ENCODE measurements at places on chromosomes 2 and 18.

DNA sequence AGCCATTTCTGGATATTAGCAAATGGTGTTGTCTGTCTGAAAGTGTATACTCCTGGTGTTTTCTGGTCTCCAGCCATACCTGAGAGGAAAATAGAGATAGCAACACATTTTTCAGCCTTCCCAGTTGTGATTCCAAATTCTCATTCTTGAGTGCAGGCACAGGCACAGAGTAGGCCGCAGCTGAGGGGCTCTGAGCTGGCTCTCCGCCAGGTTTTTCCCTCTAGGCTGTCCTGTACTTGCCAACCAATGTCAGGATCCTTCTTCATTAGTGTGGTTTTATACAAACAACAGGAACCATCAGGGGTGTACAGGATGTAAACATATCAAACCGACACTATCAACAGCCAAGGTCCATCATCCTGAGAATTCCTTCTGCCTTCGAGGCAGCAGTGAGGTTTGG lies 1733.6 kb upstream of the CELF4 start:
- no peak for DNase-seq

- no peak for DNase-seq
Observed at GRCh38 chr2:40450066-40450795, 1.7 kb downstream of the SLC8A1 start.

DNA sequence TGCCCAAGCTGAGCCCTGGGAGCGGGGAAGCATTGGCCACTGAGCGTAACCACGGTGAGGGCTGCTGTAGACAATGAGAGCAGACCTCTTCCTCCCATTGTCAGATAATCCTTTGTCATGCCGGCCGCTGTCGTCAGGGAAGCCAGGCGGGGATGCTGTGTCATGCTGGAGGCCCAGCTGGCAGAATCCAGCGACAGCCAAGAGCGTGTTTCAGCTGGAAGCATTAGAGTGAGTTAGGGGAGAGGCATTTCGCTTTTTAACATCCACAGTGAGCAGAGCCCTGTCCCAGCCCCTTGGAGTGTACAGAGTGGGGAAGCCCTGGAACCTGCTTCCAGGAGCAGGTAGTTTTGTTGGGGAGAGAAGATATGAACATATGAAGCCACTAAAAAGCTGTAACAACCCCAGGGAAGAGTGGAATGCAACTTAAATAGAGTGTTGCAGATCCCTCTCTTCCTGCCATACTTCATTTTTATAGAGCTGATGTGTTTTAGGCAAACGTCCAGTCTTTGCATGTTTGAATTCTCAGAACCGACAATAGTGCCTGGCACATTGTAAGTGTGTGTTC lies 7.0 kb downstream of the CTIF start:
- no peak for DNase-seq

DNA sequence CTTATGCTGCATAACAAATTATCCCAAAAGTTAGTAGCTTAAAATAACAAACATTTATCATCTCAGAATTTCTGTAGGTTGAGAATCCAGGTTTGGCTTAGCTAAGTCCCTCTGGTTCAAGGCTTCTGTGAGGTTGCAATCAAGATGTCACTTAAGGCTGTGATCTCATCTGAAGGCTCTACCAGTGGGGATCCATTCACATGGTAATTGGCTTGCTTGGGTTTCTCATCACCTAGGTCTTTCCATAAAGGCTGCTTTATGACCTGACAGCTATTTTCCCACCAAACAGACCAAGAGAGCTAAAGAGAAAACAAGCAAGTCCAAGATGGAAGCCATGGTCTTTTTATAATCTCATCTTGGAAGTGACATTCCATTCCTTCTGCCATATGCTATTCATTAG lies 137.3 kb downstream of the DTNA start:
- no peak for DNase-seq

DNA sequence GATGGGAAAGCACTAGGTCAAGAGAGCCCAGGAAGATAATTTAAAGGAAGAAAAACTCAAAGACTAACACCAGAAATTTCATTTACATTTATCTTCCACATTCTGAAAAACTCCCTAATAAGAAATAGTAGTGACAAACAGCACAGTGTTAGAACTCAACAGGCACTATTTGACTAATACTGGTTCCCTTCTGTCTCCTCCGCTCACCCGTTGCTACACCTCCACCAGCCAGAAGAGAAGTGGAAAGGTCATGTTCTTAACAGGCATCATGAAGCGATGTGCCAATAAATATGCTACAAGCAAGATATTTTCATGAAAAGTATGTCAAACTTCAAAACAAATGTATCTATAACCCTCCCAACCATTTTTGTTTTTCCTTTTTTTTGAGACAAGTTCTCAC lies 5.7 kb downstream of the ROCK1 start:
- no peak for DNase-seq

DNA sequence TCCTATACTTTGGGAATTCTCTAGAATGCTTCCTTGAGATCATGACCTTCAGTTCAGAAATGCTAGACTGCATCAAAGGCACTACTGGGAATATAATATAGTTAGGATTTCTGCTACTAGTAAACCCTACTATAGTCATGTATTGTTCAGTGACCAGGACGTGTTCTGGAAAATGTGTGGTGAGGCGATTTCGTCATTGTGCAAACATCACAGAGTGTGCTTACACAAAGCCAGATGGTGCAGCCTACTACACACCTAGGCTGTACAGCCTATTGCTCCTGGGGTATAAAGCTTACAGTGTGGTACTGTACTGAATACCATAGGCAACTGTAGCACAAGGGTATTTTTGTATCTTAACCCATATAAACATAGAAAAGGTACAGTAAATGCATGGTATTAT lies 13.0 kb downstream of the CXCR4 start:
- no peak for DNase-seq

- DNase-seq, result no peak
Observed at GRCh38 chr18:77134611-77135010, 2.0 kb upstream of the MBP start.

DNA sequence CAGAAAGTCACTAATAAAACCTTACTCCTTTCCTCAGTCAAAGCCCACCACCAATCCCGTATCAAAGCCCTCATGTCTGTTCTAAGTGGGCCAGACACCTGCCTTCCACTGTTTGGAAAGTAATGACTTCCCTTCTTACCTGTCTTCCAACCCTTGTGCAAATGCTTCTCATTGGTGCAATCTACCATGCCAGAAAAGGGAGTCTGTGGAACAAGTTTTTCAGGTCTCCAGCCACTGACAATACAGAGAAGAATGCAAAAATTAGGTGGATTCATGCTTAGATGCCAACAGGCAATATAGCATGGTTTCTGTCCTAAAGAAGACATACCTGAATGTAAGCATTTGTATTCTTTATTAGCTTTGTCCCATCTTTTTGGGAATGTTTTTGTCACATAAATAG lies 1140.6 kb upstream of the LRRTM1 start:
- DNase-seq, result no peak

DNA sequence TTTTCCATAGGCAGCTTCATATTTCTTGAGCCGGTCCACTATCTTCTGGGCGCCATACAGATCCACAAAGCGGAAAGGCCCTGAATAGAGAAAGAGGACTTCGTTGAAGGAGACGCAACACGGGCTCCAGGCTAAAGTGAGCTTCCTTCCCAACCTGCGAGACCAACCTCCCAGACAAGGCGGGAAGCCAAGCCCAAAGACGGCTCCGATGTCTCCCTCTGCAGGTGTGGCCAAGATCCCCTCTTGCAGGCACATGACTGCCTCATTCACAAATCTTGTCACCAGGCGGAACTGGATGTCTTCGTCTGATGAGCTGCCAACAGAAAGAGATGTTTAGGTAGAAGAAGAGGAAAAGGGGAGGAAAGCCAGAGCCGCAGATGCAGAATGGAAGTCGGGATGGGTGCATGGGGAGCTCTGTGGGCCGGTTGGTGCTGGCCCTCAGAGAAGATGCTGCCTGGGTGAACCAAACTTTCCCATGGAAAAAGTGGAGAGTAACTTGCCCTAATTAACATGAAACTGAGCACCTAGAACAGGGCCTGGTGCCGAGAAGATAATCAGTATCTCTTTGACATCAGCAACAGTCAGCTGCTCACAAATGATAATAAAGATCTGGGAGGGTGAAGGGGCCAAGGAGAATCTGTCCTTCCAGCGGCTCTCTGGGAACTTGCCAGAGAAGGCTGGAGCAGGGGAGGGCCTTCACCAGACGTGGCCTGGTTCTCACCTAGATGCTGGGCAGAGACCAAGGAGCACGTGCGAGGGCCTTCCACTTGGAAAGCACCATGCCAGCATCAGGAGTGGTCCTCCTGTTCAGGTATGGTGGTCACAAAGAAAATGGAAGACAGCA lies 18.6 kb downstream of the GAREM2 start:
- no peak for DNase-seq
